ENCODE measurements at places on chromosomes 12 and 14. TPM values are rescaled to one million over a fixed set of nuclear protein-coding genes. Genes with fewer than 3 reads are reported as not detected.

The CELA1 gene
- total RNA-seq: not detected

The TRPV4 gene
- total RNA-seq: 1.8 TPM

The BCDIN3D gene
- 3.9 TPM for total RNA-seq

The PTHLH gene
- 0.12 TPM for total RNA-seq

The IGFBP6 gene
- total RNA-seq: 162 TPM

The RND1 gene
- total RNA-seq: not detected

The KRT2 gene
- not detected for total RNA-seq

The CACNA2D4 gene
- 1.3 TPM for total RNA-seq

The HOTAIR gene
- total RNA-seq: not detected

The TRIM9 gene
- 1.8 TPM for total RNA-seq

The RPGRIP1 gene
- not detected for total RNA-seq

The DUSP6 gene
- total RNA-seq: 9.7 TPM

The PLA2G1B gene
- not detected for total RNA-seq

The PLCZ1 gene
- not detected for total RNA-seq

The CEP170B gene
- 24.3 TPM for total RNA-seq

The EPS8 gene
- 47.2 TPM for total RNA-seq

The CLEC9A gene
- not detected for total RNA-seq

The TSHR gene
- total RNA-seq: 2.3 TPM

The MEG3 gene
- 262 TPM for total RNA-seq

Data from hair follicle dermal papilla cell (primary cell).